ENCODE measurements at places on chromosomes 6 and 20.

DNA sequence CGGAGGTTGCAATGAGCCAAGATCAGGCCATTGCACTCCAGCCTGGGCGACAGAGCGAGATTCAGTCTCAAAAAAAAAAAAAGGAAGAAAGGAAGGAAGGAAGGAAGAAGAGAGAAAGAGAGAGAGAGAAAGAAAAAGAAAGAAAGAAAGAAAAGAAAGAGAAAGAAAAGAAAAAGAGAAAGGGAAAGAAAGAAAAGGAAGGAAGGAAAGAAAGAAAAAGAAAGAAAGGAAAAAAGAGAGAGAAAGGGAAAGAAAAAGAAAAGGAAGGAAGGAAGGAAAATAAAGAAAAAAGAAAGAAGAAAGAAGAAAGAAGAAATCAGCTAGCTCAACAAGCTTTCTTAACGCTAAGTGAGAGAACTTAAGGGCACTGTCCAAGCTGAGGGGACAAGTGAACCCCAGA lies 7.6 kb upstream of the MATN4 start:
- no peak for DNase-seq

GRCh38 chr6:41214559-41215238 lies 13.4 kb upstream of the TREML4 start:
- no peak for DNase-seq

- peak; percentile 4 for DNase-seq
Measured at GRCh38 chr6:170102582-170103481, 188.0 kb downstream of the DLL1 start.

DNA sequence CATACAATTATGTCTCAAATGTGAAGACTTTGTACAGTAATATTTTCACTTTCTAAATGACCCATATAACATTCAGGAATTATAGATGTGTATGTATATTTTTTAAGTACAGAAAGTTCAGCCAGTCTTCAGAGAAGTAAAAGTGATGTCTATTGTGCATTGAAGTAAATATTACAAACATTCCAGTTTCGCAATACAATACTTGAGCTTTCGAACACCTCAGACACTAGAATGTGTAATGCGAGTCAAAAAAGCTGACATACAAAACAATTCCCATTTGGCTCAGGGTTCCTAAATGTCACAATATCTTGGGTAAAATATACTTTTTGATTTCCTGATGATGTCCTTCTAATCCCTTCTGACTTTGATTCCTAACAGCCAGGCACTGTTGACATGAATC lies 101.4 kb downstream of the ZNF217 start:
- no peak for DNase-seq

DNA sequence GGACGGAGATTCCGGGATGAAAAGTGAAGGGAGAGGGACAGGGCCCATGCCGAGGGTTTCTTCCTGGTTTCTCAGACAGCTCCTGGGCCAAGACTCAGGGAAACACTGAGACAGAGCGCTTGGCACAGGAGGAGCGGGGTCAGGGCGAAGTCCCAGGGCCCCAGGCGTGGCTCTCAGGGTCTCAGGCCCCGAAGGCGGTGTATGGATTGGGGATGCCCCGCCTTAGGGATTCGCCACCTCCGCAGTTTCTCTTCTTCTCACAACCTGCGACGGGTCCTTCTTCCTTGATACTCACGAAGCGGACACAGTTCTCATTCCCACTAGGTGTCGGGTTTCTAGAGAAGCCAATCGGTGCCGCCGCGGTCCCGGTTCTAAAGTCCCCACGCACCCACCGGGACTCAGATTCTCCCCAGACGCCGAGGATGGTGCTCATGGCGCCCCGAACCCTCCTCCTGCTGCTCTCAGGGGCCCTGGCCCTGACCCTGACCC lies 55.0 kb upstream of the HLA-A start:
- peak; percentile 51 for DNase-seq

DNA sequence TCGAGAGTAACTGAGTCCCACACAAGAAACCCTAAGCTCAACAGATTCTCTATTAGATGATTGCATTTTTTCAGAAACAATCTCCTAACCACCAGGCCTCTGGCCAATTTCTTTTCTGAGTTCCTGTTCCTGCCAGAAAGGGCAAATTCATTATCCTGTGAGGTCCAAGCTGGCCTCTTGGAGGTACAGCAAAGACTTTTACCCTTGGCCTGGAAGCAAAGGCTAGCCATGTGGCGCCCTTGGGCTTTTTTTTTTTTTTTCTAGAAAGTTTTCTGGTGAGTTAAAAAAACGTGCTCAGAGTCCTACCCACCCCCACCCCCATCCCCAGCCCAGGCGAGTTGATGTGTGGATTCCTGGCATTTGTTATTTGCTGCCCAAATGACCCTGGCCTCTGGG lies 59.0 kb upstream of the EEF1A1 start:
- DNase-seq: peak; percentile 35

GRCh38 chr20:39081255-39081654 lies 119.1 kb downstream of the DHX35 start:
- DNase-seq: peak; percentile 52

DNA sequence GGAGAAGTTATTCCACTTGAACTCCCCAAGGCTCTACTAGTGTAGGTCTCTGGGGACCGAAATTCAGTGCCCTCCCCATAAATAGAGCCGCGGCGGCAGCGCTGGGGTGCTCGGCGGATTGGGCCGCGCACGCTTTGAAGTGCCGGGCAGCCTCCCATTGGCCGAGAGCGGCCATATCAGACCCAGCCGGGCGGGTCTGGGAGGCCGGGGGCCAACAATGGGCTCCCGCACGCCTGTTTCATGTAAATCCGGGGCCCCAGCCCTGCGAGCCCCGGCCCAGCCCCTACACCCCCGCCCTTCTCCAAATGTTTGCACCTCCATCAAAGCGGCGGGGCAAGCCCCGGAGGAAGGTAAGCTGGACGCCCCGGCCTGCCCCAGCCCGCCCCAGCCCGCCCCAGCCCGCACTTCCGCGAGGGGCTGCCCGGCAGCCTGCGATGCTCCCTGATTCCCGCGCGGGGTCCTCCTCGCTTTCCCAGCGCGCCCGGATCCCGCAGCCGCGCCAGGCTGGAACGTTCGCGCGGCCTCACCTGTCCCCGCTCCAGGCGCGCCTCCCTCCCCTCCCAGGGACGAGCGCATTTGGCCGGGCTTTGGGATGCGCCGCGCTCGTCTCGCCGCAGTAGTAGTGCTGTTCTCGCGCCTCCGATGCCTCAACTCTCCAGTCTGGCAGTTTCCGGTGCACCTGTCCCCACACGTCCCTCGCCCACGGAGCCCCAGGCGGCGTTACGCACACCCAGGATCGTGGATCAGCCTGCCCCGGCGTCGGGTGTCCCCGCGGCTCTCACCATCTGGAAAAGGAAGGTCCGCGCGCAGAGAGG lies at the start of gene TBXT:
TSS of gene TBXT (minus strand) at position 51 of the 815 bp plus-strand sequence. CDS start 260 bp downstream, outside the sequence.
- DNase-seq: no peak

- DNase-seq: no peak
Measured at GRCh38 chr6:125312478-125312877, 10.7 kb upstream of the HDDC2 start.

DNA sequence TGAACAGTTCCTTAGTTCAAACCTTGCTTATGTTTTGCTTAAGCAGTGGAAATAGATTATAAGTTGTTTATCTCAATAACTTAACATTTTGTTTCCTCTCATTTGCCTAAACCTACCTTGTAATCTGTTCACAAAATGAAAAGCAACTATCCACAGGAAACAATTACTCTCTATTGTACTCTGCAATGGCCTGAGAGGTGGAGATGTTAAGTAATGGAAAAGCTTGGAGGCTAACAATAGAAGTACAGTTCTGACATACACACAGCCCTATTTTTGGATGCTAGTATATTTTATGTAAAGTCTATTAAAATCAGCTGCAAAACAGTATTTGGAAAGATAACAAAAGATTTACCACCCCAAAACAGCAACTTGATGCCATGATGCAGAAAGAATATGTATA lies 82.1 kb downstream of the TINAG start:
- DNase-seq: no peak

- DNase-seq: no peak
Measured at GRCh38 chr6:22141241-22141745, 155.5 kb downstream of the PRL start.

GRCh38 chr6:80438772-80439171 lies 332.3 kb downstream of the BCKDHB start:
- DNase-seq: no peak

Data from heart left ventricle (tissue), 16 donors.